Hematopoietic multipotent progenitor cell treated with erythropoietin and hydrocortisone succinate and interleukin-3 and kit ligand, for 4 days (in vitro differentiated cells): ENCODE measurements at places on chromosomes 16 and 17.

DNA sequence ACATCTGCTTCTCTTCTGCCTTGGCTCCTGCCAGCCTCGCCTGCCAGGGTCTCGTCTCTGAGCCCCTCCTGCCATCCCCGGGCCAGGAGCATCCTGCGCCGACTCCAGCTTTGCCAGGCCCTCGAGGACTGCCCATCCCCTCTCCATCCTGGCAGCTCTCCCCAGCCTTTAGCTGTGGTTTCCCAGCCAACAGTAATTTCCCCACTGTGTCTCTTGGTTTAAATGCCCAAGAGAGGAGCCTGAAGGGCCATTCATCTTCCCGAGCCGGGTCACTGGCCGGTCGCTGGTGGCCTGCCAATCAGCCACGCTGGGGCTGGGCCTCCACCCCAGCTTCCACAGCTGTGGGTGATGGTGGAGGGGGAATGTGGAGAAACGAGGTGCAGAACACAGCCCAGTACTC lies 47.8 kb downstream of the MRC2 start:
- no peak for DNase-seq

DNA sequence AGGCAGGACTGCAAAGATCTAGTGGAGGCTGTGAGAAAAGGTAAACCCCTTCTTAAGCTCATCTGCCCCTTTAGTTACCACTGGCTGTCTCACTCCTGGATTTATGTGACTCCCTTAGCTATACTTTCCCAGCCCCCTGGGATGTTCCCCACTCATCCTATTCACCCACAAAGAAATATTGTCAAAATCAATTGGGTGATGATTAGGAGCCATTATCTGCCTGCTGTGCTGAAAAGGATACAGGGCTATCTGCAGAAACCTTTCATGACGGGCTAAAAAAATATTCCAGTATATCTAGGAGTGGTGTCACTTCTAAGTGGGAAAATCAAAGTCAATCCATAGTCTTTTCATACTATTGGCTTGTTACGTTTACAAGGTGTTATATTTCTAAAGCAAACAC lies 8.0 kb upstream of the GNAO1 start:
- DNase-seq = no peak

GRCh38 chr16:55981557-55981956 lies 106.4 kb upstream of the CES5A start:
- DNase-seq = no peak

DNA sequence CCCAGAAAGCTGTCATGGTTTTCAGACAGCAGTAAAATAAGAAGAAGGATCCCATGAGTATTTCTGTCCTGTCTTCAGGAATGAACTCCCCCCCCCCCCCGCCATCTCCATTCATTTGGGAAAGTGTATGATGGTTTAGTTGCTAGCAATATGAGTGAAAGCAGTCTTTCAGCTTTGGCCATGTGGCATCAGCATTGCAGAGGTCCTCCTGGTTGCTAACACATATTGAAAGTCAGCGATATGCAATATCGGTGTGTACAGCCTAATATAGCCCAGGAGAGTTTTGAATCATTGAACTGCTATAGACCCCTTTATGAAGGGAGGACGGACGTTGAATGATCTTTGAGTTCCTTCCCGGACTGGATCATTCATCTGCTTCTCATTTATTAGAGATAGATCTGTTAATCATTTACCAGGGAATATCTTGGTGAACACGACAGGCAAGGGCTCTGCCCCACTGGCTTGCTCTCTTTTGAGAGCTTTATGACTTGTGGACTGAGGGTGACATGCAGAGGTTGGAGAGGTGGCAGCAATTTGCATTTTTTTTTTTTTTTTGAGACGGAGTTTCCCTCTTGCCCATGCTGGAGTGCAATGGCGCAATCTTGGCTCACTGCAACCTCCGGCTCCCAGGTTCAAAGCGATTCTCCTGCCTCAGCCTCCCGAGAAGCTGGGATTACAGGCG lies 25.2 kb downstream of the DEF8 start:
- DNase-seq = no peak

- no peak for DNase-seq
Observed at GRCh38 chr17:80639658-80640057, 95.0 kb downstream of the RPTOR start.

DNA sequence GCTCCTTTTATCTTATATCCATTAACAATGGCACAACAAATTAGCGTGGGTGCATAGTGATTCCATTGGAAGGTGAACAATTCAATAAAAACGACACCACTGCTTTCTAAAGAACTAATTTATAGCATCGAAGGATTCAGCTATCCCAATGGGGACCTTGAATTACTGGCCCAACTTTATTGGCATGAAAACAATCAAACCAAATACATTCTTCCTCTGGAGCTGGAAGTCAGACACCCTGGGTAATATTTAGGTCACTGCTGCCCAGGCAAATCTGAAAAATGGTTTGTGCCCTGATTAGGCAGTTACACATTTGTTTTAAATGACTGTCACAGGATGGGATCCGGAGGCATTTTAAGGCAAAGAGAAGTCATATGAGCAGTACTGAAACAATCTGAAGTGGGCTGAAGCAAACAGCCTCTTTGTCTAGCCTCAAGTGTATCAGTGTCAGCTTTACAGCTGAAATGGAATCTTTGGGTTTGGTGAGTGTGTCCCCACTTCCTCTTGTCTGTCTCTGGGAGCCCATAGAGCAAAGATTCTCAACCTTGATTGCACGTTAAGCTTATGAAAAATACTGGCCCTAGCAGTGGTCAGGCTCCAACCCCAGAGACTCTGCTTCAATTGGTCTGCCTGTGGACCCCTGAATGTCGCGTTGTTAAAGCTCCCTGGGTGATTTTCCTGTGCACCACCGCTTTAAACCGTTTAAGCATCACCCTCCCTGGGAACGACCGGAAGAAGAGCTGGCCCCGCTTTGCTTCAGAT lies 30.3 kb downstream of the CDK5R1 start:
- no peak for DNase-seq

GRCh38 chr16:81645266-81645694 lies 133.8 kb upstream of the PLCG2 start:
- DNase-seq = no peak
